ENCODE measurements at places on chromosomes 1 and 21.

DNA sequence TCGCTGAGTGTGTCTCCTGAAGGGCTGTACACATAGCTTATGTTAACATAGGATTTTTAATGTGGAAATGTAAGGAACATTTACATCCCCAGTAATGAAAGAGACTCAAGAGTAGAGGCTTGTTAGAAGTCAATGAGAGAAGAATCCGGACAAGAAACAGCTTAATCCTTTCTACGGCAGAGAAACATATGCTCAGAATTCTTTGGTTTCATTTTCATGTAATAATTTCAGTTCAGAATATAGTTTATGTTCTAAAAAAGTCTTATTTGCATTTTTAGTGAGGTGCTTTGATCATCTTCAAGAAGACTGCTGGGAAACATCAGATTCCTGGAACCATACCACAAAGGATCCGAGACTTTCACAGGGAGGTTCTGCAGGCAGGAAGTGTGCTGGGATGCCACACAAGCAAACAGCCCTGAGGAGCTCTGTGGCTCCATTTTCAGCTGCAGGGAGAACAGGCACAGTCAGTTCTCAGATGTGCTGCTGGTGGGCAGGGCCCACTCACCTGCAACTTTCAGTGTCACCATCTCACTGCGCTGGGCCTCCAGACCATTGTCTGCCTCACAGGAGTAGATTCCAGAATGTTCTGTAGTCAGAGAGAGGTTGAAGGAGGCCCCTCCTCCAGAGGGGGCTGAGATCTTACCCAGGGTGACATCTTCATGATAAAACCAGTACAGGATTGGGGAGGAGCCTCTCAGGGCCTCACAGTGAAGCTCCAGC, 28.4 kb downstream of the FCRL5 start:
- no peak for DNase-seq

GRCh38 chr1:62066713-62067112, 127.9 kb upstream of the L1TD1 start:
- no peak for DNase-seq

GRCh38 chr1:221606256-221606655, 135.6 kb downstream of the DUSP10 start:
- no peak for DNase-seq

DNA sequence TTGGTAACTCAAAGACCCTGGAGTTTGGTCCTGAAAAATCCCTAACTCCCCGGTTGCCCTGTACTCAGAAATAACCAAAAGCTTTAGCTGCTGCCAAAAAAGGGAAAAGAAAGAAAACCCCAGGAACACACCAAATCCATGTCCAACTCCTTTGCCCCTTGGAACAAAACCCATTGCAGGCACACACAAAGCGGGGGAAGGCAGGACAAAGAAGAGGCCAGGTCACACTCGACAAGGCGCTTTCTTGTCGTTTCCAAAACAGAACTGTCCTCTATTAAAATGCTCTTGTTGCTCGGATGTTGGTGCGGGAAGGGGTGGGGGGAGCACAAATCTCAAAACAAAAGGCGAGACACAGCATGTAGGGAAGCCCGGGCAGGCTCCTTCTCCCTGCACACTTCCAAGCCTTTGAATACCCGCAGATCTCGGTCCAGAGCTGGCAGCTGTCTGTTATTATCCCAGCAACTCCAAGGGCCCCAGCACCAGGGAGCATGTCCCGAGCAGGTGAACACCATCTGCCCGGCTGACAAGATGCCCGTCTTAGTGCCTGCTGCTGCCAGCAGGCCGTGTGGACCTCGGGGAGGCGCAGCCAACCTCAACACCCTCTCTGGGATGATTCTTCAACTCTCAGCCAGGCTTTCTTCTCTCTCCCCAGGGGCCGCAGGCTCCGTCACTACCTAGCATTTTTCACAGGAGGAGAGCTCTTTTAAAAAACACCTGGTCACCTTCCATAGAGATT, 96.4 kb downstream of the SSBP3 start:
- DNase-seq, result peak; percentile 65

DNA sequence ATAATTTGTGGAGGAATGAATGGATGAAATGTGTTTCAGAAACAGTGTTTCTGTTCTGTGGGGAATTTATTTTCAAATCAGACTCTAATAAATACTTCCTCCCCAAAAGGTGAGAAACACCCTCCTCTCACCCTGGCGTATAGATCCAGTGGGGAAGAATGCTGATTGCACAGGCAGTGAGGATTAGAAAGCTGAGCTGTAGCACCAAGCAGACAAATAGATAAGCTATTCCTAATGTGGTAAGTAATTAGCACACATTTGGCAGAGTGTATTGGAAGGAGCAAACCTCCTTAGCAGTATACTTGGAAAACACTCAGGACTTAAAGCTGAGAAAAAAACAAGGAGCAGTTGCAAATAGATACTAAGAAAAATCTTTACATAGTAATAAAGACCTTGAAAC, 50.8 kb downstream of the NUF2 start:
- no peak for DNase-seq

DNA sequence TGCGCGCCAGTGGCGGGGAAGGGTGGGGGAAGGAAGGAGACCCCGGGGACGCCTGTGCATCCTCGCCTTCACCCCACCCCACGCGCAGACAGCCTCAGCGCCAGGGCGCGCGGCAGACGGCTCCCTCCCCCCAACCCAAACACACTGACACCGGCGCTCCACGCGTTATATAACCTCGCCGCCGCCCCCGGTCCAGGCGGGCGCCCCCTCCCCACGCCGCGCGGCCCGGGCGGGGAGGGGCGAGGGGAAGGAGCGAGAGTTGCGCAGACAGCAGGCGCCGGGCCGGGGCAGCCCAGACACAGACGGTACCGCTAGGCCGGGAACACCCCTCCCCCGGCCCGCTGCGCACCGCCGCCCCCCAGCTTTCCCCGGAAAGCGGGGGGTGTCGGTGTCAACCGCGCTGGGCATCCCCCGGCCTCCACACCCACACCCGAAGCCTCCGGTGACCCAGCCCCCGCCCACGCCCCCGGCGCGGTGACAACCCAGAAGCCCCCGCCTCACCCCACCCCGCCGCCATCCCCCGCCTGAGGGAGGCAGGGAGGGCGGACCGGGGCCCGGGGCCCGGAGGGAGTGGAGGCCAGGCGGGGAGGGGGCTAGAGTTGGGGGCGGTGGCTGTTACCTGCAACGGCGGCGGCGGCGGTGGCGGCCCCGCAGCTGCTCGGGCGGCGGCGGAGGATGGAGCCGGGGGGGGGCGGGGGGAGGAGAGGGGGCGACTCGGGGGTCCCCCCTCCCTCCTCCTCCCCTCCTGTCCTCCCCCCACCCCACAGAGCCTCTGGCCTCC, 432 bp downstream of the AKT3 start:
- DNase-seq, result peak; percentile 51
